Central memory CD4-positive, alpha-beta T cell (primary cell): ENCODE measurements at places on chromosomes 4 and X.

GRCh38 chrX:129318375-129318774 lies 204.9 kb downstream of the SMARCA1 start:
- DNase-seq = no peak

GRCh38 chr4:182749667-182750167 lies 167.5 kb downstream of the DCTD start:
- no peak for DNase-seq

DNA sequence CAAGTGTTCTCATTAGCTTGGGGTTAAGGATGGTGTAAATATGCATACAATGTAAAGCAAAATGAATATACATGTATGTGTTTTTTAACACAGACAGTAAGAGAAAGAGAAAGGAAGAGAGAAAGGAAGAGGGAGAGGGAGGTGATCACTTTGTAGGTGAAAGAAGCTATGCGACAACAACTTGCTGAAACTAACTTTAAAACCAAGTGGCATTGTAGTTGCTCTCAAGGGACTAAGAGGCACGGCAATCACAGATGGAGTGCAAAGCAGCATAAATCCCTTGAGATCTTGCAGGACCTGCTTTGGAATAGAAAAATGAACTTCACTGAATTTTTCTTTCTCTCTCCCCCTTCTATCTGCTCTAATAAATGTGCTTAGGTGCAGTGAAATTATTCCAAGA lies 1665.0 kb upstream of the TENM3 start:
- DNase-seq = no peak

DNA sequence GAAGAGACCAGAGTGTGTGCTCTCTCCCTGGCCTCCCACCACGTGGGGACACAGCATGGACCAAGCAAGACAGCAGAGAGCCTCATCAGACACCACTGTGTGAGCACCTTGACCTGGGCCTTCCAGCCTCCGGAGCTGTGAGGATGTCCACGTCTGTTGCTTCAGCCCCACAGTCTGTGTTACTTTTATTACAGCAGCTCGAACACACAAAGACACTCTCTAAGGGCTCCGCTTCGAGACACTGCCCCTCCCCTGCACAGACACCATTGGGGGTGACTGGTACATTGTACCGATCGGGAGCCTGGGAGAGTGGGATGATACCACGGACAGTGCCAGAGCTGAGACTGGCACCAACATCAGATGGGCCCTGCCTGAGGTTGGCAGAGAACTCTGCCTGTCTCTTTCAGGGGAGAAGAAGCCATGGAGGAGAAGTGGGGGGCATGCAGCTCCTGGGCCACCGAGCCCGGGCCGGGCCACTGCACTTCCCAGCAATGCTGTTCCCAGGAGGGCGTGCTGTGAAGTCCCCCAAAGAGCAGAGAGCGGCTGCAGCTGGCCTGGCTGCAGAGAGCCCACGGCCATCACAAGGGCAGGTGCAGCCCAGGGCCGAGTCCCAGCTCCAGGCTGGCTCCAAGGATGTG lies 48.1 kb upstream of the HMX1 start:
- DNase-seq = no peak
